Colonic mucosa (tissue), 4 donors: ENCODE measurements at places on chromosomes 11 and 22.

GRCh38 chr11:102295045-102295444, 22.2 kb upstream of the BIRC3 start:
- DNase-seq: no peak

DNA sequence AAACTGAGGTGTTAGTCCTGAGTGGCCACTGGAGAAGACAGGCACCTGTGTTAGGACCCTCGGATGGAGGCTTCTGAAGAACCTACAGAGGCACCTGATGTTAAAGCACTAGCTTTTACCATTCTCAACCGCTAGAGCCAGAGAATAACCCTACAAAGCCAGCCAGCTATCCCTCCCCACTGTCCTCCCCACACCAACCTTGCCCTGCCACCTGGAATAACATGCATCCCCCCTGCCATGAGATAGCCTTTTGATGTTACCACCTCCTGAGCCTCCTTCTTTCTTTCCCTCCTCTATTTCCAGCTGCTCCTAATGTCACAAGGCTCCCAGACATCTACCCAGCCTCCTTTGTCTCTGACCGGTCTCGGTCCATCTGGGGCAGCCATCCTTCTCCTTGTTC, 28.1 kb downstream of the COMMD9 start:
- DNase-seq: no peak

- no peak for DNase-seq
Observed at GRCh38 chr11:17611049-17611448, 64.0 kb downstream of the OTOG start.

GRCh38 chr11:44110231-44110679, 14.8 kb downstream of the EXT2 start:
- DNase-seq: peak; percentile 69
